ENCODE measurements at places on chromosomes 12 and 14.

DNA sequence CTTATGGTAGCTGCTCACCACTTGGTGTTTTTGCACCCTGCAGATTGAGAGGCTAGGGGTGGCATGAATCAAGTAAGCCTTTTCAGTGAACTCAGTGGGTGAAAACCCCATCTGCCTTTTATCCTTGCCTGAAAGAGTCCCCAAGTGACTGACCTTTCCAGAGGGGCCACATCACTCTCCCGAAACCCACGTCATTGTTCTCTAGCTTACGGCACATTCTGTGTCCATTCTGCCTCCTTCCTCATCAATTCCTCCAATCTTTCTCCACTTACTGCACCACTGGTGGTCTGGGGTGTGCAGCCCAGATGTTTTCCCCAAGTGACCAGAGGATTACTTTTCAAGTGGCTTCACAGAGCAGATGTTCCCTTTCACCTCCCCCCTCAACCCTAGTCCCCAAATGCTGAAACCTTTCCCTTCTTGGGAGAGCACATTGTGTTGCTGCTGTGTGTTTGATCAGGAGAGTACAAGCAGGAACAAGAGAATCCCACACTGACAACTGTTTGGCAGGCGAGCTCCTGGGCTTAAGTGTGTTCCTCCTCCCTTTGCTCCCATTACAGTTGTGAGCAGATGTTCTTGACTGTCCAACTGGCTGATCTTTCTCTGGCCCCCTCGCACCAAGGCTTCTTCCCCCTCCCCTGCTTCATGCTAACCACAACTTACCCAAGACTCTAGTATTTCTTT lies 138.0 kb upstream of the IGF1 start:
- DNase-seq = no peak

- DNase-seq = no peak
Measured at GRCh38 chr12:82870771-82871377, 184.2 kb downstream of the TMTC2 start.

DNA sequence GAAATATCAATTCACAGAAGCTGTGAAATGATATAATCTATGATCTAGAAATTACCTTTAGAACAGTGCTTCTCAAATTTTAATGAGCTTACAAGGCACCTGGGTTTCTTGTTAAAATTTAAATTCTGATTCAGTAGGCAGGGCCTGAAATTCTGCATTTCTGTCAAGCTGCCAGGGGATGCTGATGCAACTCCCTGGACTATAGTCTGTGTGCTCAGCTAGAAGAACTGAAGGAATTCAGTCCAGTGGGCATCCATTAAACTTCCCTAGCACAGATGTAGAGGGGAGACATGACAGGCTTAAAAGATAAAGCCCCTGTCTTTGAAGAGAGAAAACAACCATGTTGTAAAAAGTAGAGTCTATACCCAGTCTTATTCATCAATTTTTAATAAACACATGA lies 441.8 kb downstream of the TMTC2 start:
- no peak for DNase-seq

DNA sequence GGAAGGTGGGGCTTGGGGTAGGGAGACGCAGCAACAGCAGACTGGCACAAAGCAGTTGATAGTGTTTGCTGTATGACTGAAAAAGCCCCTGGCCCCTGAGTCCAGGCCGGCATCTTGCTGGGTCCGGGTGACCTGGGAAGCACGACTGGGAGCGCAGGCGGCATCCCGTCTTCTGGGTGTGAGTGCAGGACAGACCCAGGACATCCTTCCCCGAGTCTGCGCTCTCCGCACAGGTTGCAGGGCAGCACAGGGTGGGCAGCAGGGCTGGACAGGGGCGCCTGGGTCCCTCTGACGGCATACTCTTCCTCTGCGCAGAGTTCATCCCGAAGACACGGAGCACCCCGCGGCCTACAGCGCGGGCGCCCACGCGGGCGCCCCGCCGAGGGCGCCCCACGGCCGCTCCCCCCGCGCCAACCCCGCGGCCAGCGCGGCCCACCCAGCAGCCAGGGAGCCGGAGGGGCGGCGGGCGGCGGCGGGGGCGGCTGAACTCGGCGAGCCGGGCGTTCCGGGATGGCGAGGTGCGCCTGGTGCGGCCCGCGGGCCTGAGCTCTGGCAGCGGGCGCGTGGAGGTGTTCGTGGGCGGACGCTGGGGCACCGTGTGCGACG lies 9.2 kb upstream of the CYP46A1 start:
- no peak for DNase-seq

GRCh38 chr12:94170690-94171594 lies 22.6 kb downstream of the PLXNC1 start:
- DNase-seq = no peak

GRCh38 chr14:95199298-95199983 lies 42.1 kb upstream of the DICER1 start:
- no peak for DNase-seq

DNA sequence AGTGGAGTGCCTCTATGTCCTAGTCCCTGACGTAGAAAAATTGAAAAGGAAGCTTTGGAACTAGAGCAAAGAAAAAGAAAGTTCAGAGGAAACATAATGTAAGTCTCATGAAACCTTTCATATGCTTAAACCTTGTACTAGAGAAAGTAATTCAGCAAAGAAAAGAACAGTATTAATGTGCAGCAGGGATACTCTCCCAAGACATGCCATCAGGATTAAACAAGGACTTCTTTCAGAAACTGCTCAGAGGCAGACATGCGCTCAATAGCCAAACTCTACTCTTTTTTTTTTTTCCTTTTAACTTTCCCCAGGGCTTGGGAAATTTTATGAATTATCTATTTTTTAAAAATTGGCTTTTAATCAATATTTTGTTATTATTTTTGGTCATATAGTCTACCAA lies 7.1 kb upstream of the ASB8 start:
- no peak for DNase-seq

DNA sequence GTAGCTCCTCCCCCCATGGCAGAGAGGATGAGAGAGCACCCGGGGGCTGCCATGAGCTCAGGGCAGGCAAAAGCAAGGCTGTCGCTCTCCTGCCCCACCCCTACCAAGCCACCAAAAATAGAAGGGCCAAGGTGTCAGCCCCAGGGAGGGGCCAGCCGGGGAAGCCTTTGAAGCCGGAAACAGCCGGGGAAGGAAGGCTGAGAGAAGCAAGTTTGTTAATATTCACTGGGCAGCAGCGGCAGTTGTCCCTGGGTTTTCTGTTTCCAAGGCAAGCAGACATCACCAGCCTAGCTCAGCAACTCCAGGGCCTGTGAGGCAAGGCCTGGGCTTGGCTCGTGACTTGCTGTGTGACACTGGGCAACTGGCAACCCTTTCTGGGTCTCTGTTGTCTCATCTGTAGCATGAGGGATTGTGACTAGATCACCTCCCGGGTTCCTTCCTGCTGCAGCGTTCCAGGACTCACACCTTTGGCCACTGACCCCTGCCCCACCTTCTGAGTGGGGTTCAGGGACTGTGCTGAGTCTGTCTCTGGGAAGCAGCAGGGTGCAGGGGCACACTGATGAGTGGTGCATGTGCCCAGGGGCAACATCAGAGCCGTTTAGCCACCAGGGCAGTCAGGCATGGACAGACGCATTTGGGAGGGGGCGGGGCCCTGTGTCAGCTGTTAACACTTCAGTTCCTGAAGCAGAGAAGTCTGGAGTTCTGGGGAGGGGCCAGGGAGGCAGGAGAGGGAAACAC lies 24.3 kb downstream of the SYNDIG1L start:
- DNase-seq = no peak

GRCh38 chr12:26124446-26125399 lies at the start of gene BHLHE41:
Gene BHLHE41, minus strand, starts transcription at chr12:26125037. Its CDS starts 258 bp downstream, at chr12:26124779.
- peak; percentile 84 for DNase-seq

DNA sequence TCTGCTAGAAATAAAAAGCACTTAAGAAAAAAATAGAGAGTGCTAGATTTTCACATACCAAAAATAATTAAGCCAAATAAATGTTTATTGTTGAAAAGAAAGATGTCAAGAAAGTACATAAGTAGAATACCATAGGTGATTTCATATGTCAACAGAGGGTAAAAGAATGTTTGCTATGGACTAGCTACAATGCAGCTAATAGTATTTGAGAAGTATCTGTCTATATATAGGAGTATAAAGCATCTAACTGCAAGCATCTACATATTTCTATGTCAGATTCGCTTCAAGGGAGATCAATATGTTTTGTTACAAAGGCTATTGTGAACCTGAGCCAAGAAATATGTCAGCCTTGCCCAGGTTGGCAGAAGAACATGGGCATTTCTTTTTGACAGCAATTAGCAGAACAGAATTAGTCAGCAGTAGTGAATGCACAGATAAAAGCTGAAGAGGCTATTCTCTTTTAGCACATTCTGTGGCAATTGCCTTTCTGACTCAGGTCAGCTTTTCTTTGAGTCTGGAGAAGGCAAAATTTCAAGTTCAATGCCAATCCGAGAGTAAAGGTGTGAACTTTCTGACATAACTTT lies 140.1 kb downstream of the ALG10B start:
- no peak for DNase-seq

Measured in cerebellar cortex (tissue), 1 donor.